Esophagus muscularis mucosa (tissue), 4 donors: ENCODE measurements at places on chromosomes 6 and 20. TPM values are rescaled to one million over a fixed set of nuclear protein-coding genes. Genes with fewer than 3 reads are reported as not detected.

DNA sequence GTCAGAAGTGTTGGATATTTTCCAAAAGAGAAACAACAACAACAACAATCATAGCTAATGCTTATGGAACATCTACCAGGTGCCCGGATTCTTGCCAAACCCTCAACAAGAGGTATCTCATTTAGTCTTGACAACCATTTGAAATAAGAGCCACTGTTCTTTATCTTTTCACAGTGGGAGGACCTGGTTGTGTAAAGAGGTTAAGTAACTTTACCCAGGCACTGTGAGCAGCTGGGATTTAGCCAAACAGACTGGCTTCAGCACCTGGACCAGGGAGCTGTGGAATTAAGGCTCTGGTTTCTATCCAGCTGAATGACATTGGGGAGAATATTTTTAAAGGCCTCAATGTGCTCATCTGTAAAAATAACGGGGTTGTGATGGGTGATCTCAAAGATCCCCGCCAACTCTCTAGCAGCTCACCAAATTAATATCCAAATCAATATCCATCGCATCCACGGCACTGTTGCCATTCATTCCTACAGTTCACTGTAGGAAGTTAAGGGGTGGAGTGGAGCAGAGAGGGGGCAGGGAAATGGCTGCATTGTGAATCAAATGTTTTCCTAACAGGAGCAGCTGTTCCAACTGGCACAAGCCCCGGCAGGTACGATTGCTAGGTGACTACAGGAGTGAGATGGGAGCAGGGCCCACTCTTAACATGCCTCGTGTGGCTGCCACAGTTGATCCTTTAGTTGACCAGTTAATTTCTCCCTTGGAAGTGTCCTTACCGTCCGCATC is 61.8 kb downstream of the GCNT2 start:
- no peak for DNase-seq

Gene FAM50B
- total RNA-seq, result 14.7 TPM

DNA sequence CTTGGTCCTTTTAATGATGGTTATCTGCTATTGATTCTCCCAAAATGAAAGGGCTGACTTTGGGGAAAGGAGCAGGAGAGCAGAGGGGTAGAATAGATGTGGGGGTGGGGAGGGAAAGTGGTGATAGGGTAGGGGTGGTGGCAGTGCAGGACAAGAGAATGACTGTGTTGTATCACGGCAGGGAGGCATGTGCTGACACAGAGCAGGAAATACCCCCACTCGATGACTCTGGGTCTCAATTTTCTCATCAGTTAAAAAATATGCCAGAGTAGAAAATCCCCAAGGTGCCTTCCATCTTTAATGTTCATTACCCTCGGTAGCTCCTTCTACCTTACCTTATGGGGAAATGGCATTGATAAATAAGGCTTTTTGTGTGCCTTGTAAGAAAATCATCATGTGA is 79.0 kb upstream of the ATXN1 start:
- no peak for DNase-seq

Gene OR12D3
- total RNA-seq, result not detected

DNA sequence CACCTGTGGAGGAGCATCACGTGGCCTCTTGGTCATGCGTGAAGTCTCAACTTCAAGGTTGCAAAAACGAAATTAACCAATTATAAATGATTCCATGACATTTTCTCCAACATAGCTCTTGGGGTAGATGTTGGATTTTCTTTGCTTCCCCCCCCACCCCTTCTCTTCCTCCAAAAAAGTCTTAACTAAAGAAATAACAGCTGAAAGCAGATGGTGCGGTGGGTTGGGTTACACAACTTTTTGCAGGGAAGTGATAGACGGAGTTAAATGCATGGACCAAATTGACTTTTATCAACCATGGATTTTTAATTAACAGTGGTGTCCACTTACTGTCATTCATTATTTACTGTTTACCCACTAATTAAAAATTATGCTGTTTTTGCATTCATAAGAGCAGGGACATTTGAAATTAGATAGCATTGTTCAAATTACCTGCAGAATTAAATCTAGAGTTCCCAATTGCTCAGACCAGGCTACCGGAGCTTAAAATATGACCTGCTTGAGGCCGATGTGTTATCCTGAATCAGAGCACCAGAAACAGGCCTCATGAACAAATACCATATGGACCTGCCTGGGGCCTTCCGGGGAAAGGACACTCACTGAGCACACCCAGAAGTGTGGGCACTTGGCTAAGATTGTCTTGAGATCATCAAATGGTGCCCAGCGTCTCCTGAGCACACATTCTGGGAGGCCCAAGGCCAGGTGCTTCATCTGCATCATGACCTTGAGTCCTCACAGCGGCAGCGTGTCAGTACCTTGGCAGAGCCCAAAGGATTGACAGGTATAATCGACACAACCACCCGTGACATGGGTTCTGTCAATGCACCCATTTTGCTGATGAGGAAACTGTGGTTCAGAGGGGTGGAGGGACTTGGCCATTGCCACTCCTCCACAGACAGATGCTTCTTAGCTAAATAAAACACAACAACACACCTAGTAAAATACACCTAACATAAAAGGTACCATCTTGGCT is 41.5 kb downstream of the APCDD1L start:
- DNase-seq, result no peak

Gene PLEKHG1
- 22.0 TPM for total RNA-seq

DNA sequence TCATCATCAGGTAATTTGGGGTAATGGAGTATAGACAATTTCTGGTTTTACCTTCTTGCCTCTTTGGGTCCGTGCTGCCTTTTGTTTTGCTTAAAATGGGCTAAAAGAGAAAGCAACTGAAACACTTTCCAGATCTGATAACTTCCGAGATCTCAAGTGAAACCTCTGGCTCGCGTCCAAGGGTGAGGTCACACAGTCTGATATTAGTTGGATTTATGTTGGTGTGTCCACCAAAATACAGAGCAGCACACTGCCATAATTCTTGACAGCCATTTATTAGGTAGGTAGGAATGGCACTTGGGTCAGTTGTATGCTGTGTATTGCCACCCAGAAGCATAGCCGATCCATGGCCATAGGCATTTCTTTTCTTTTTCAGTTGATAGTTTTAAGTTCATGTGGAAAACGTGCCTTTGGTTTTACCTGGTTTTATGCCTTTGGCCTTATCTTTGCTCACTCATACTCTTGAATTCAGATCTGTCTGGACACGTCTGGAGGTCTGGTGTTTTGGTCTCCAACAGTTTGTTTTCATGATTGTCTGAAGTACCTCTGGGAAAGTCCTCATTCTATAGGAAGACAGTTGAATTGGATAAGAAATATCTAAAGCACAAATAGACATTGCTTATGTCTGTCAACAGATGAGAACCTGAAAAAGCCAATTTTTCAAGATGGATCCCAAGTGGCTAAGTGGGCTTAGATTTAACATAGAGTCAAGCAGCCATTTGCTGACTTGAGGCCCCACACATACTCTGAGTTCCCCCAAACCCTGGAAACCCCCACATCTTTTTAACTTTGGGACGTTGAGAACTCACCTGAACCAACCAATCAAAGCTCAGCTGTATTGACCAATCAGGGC is 320.8 kb downstream of the SOX4 start:
- no peak for DNase-seq

GRCh38 chr6:159095616-159096015 is 50.8 kb upstream of the TAGAP start:
- DNase-seq, result no peak
